Subcutaneous preadipocyte (primary cell): ENCODE measurements at places on chromosomes 6 and 20. TPM values are rescaled to one million over a fixed set of nuclear protein-coding genes. Genes with fewer than 3 reads are reported as not detected.

ULBP3 gene
- 17.3 and 21.7 TPM in 2 replicates for total RNA-seq

HCK gene
- not detected in 2 replicates for total RNA-seq

PTCRA gene
- not detected in 2 replicates for total RNA-seq

RBBP8NL gene
- not detected in 2 replicates for total RNA-seq

OR12D3 gene
- not detected in 2 replicates for total RNA-seq

SIRPD gene
- not detected in 2 replicates for total RNA-seq

ZNF334 gene
- under 0.01 and 0.37 TPM in 2 replicates for total RNA-seq
